ENCODE measurements at places on chromosomes 1 and 21. TPM values are rescaled to one million over a fixed set of nuclear protein-coding genes. Genes with fewer than 3 reads are reported as not detected.

Gene C1orf21
- polyA plus RNA-seq: 50.0 TPM

Gene STIL
- polyA plus RNA-seq: 3.4 TPM

Gene CFAP126
- polyA plus RNA-seq: 1.8 TPM

Gene SMPDL3B
- 0.23 TPM for polyA plus RNA-seq

Gene PRRX1
- polyA plus RNA-seq: 167 TPM

Measured in forelimb muscle (tissue), 1 donor.